ENCODE measurements at places on chromosomes 1 and 21.

DNA sequence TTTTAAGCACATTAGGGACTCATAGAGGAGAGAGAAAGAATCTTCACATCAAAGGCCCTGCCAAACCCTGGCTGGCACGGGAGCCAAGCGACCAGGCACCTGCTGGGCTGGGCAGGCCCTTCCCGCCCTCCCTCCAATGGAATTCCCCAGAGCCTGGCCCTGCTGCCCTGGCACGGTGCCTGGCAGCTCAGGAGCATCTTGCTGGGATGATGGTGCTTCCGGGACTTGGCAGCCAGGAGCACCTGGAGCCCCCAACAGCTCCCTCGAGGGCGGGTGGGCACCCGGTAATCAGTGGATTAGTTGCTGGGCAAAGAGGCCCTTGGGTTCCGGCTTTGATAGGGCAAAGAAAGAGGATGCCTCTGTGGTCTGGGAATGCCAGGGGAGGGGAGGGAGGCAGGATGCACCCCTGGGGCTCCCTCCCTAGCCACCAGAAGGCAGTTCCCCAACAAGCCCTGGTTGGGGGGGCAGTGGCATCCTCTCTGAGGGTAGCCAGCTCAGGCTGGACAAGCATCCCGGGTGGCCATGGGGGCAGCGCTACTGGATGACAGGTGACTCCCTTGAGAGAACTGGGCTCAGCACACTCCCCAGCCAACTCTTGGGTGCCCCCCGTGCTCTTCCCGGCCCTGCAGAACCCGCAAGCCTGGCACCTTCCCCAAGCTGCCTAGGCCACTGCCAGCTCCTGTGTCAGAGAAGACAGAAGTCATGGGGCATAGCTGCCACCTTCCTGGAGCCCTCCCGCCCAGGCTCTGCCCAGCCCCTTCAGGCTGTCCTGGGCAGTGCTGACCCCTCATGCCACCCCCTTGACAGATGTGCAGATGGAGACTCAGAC, 26.4 kb downstream of the KRTAP10-1 start:
- DNase-seq, result no peak

DNA sequence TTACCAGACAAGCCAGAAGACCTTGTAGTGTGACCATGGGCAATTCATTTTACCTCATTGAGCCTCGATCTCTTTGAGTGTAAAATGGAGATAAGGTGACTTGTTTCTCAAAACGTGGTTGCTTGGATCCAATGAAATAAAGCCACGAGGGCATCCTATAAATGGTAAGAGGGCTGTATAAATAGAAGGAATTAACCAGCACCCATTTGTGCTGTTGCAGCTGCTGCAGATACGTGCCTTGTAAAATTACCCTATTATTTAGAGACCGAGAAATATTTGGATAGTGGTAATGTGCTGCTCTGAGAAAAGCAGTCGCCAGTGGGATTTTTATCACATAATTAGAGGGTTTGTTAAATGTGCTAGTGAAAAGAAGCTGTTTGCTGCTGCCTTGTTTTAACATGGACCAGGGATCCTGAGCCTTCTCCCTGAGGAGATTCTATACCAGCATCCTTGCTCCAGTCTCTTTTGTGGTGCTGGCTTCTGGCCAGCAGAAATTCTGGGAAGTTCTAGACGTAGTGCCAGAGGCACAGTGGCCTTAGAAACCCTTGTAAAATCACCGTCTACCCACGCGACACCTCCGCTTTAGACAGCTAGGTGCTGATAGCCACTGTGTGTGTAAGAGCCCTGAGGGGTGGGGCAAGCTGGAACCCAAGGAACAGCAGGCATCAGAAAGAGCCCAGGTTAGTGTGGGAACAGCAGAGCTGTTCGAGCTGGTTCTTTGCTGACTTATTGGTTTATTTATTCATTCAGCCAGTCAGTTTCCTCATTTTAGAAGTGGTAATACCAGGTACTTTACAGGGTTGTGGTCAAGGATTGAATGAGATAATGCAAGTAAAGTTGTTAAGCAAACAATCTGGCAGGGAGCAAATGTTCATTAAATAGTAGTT, 137.5 kb downstream of the NOS1AP start:
- DNase-seq, result no peak

DNA sequence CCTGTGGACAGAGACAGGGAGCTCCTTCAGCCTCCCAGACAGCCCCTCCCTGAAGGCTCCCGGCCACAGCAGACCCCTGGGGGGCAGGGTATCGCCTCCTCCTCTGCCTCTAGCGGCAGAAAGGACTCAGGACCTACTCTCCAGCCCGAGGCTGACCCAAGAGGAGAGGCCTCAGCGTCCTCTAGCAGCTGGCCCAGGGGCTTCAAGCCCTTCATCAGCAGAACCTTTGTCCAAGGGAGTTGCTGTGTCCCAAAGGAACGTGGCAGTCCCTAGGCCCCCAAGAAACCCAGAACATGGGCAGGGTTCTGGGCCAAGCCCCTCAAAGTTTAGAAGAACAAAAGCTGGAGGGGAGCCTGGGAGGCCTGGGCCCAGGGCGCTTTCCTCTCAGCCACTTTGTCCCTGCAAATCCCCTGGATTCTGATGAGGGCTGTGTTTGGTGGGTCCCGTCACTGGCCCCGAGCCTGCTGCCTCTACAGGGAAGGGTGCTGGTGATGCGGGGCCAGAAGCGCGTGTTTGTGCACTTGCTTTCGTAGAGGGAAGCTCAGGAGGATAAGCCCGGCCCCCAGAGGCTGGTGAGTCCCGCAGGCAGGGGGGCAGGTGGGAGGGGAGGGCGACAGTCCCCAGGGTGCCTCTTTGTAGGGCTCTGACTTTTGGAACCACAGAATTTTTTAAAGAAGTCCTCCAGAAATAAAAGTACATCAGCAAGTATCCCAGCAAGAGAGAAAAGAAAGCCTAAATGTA, 13.3 kb downstream of the ITGB2 start:
- DNase-seq, result no peak

DNA sequence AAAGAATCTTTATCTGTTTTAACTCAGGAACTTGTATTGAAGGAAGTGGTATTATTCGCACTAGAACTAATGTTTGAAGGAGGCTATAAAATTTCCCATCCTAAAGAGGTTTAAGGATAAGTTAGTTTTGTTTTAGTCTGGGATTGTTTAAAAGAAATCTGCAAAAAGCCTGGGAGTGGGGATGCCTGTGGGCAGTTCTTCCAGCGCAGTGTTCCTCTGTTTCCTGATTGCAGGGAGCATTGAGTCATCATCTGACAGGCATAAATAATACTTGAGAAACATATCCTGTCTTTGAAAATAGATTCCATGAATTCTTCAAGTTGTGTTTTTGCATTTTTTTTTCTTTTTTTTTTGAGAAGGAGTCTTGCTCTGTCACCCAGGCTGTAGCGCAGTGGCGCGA, 350.8 kb upstream of the PTBP2 start:
- no peak for DNase-seq

DNA sequence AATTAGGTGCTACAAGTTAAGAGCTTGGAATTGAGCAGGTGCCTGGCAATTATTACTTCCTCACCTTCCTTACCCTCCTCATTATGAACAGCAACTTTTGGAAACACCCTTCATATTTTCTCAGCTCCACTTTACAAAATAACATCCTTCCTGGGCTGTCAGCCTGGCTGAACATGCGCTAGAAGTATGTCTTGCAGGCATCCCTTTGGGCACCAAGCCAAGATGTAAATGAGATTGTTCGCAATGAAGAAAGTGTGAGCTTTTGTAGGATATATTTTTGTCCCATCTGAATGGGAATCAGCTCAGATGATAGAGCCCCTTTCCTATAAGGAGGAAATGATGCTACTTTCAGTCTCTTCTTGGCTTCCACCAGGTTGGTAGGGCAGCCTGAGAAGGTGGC, 245.9 kb downstream of the KAZN start:
- no peak for DNase-seq

- peak; percentile 19 for DNase-seq
Observed at GRCh38 chr21:21163904-21164303, 165.7 kb downstream of the NCAM2 start.

DNA sequence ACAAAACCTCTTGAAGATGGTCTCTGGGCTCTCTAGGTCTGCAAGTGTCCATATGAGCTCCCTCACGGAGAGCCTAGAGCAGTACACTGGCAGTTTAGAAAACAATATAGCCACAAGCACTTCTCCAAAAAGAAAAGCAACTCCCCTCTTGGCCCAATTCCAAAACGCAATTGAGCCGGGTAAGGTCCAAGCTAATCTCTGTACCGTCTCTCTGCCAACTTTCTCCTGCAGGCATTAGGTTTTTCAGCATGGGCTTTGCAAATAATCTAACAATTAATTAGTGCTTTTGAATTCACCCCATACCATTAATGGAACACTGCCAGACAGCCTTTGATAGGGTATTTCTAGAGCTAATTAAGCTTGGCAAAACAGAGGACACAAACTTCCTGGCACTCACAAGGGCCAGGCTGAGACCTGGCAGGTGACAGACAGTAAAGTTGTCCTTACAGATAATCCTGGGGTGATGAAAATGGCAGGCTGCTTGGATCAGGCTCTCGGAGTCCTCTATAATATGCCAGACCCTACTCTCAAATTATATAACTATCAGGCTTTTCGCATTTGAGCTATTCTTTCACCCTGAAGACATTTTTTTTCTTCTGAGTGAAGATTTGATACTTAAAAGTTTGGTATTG, 39.8 kb downstream of the TGFBR3 start:
- DNase-seq, result no peak

- DNase-seq, result no peak
Observed at GRCh38 chr1:79903321-79903720, 896.8 kb upstream of the ADGRL4 start.

- no peak for DNase-seq
Observed at GRCh38 chr1:186304982-186305949, 69.8 kb downstream of the TPR start.

- peak; percentile 20 for DNase-seq
Observed at GRCh38 chr21:37257511-37257966, 9.6 kb downstream of the VPS26C start.

- DNase-seq, result no peak
Observed at GRCh38 chr1:40848530-40849189, 13.5 kb downstream of the CITED4 start.

GRCh38 chr1:201408176-201408833, 9.2 kb upstream of the LAD1 start:
- peak; percentile 68 for DNase-seq

GRCh38 chr1:2477309-2477708, 1.2 kb downstream of the PLCH2 start:
- no peak for DNase-seq

GRCh38 chr1:116111524-116112021, 374 bp downstream of the MAB21L3 start:
- DNase-seq, result no peak

DNA sequence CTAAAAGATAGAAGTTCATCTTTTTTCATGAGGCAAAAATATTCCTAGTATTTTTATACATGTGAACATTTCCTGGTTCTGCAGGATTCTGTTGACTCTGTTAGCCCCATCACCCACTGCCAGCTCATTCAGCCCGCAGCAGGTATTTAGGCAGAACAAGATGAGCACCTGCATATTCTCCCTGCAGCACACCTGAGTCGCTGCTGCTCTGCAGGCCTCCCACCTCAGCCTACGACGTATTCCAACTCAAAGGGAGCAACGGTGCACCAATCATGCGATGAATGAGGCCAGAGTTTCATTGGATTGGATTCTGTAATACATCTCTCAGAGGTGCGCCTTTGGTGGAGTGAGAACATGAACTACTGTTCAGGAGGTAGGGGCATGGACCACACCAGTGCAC, 87.6 kb downstream of the CNIH3 start:
- no peak for DNase-seq

GRCh38 chr1:206081856-206082255, 28.9 kb downstream of the RHEX start:
- DNase-seq, result no peak

DNA sequence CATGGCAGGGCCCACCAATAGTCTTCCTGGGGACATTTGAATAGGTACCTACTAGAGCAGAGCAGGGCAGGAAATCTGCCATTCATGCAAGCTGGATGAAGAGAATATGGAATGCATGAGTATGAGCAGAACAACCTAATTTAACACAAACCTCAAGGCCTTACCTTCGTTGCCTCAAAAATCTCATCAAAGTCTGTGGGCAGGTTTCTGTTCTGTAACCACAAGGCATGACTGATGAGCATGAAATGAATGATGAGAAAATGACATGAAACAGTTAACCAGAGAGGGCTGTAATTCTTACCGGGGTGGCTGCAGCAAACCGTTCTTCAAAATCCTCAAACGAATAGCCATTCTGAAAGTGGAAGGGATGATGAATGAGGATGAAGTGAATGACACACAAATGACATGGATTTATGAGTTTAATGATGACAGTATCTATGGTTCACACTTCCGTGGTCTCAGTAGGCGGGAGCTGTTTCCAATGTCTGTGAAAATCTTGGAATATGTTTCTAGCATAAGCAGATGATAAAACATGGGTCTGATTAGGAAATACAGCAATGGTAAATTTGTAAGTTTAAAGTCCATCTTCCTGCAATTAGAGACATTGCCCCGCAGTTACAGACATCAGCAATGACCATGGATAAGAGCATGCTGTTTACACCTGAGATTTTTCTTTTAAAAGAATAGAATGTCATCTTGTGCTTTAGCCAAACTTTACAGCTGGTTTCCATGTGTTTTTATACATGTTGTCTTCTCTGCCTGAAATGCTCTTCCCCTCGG, 67.6 kb upstream of the C8B start:
- no peak for DNase-seq

DNA sequence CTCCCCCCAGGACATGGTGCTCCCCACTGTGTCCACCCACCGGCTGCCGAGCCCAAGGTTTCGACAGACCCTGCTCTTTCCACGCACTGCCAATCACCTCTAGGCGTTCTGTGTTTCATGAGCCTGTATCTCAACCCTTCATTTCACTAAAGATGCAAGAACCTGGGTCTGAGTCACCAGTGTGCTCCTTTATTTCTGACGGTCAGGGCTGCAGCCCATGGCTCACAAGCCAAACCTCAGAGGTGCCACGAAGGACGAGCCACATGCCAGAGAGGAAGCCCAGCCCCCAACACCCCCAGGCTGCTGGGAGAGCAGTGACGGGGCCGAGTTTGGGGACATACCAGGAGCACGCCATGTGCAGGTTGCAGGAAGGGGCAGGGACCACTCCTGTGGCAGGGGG, 79.2 kb upstream of the ARHGEF16 start:
- no peak for DNase-seq

DNA sequence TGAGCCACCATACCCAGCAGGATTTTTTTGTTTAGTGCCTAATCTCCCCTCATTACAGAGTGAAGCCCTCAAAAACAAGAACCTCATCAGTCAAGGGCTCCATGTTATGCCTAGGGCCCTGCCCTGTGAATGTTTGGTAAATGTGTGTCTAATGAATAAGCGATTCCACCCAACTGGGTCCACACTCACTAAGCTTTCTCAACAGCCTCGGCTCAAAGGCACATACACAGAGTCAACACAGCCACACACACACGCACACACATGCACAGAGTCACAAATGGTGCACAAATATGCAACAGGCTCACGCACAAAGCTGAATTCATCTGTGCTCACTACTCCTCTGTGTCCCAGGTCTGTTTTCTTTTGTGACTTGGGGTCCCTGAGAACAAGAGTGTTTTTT, 11.7 kb upstream of the SYNC start:
- no peak for DNase-seq

GRCh38 chr1:56189946-56190805, 389.2 kb downstream of the PLPP3 start:
- no peak for DNase-seq

GRCh38 chr1:16296643-16297042, 55.6 kb downstream of the FBXO42 start:
- DNase-seq, result no peak

- no peak for DNase-seq
Observed at GRCh38 chr1:15146971-15147376, 6.6 kb upstream of the TMEM51 start.

GRCh38 chr1:189868021-189868420, 609.6 kb downstream of the BRINP3 start:
- no peak for DNase-seq
